ENCODE measurements at places on chromosomes 7 and 10. TPM values are rescaled to one million over a fixed set of nuclear protein-coding genes. Genes with fewer than 3 reads are reported as not detected.
A peak's percentile ranks its signal among the peaks of the same experiment; 100 is the strongest.

DNA sequence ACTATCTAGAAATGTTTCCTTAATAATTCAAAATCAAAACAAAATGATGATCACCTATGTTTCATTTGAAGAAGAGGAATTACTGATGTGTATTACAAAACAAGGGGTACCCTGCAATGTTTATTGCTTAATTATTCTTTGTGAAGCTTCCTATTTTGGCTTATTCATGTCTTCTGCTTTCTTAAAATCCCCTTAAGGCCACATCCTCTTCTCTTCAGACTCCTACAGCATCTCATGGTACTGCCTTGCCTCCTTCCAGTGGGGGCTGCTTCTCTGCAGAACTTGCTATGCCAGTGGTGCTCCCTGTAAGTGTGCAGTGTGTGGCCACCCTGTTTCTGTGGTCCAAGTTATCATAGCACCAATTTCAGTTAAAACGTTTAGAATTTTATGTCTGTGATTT is 35.0 kb downstream of the CCDC146 start:
- no peaks in the 10 kb centered on the region for H3K27me3 ChIP-seq
- H3K4me3 ChIP-seq: no peak overlapping the region
- no peak for DNase-seq
- H3K36me3 ChIP-seq: no peaks in the 10 kb centered on the region

Gene LYZL1
- total RNA-seq: not detected

- H3K27me3 ChIP-seq: no peaks in the 10 kb centered on the region
- H3K4me1 ChIP-seq: no peaks in the 10 kb centered on the region
- H3K36me3 ChIP-seq: peaks cover 11% of the 10 kb centered on the region
- DNase-seq: no peak
- no peak overlapping the region for H3K4me3 ChIP-seq
- no peak overlapping the region for H3K27ac ChIP-seq
Observed at GRCh38 chr7:87658553-87658952, 30.4 kb downstream of the RUNDC3B start.

GRCh38 chr7:33400214-33400538 is 270.8 kb downstream of the BBS9 start:
- H3K4me3 ChIP-seq: no peak overlapping the region
- DNase-seq: no peak
- H3K27ac ChIP-seq: no peak overlapping the region
- H3K27me3 ChIP-seq: no peaks in the 10 kb centered on the region
- no peaks in the 10 kb centered on the region for H3K4me1 ChIP-seq

DNA sequence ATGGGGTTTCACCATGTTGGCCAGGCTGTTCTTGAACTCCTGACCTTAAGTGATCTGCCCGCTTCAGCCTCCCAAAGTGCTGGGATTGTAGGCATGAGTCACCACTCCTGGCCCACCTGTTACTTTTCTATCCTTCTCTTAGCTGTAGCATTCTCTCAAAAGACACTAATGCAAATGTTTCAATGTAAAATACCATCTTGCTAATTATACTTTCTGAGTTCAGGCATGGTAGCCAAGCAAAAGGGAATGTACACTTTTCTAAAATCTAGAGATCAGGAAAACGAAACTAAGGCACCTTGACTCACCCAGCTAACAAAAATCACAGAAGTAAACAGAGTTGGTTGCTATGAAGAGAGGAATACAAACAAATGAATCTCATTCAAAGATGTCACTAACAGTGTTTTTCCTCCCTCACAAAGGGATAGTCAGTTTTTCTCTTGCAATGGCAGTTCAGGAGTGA is 401.0 kb upstream of the NRP1 start:
- H3K4me1 ChIP-seq: peaks cover 7% of the 10 kb centered on the region
- H3K36me3 ChIP-seq: no peaks in the 10 kb centered on the region
- no peak overlapping the region for H3K27ac ChIP-seq
- H3K4me3 ChIP-seq: no peak overlapping the region

DNA sequence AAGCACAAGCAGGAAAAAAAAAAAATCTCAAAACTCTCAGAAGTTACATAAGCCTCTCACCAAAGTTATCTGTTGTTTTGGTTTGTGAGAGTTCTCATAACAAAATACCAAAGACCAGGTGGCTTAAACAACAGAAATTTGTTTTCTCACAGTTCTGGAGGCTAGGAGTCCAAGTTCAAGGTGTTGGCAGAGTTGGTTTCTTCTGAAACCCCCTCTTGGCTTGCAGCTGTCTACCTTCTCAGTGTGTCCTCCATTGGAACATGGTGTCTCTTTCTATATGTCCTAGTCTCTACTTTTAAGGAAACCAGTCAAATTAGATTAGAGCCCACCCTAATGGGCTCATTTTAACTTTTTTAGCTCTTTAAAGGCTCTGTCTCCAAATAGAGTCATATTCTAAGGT is 44.9 kb downstream of the TNKS2 start:
- no peaks in the 10 kb centered on the region for H3K4me1 ChIP-seq
- no peaks in the 10 kb centered on the region for H3K27me3 ChIP-seq
- DNase-seq: no peak
- H3K4me3 ChIP-seq: no peak overlapping the region
- H3K27ac ChIP-seq: no peak overlapping the region
- peaks cover 15% of the 10 kb centered on the region for H3K36me3 ChIP-seq

- H3K27me3 ChIP-seq: peaks cover 2% of the 10 kb centered on the region
- no peaks in the 10 kb centered on the region for H3K4me1 ChIP-seq
- no peak overlapping the region for H3K4me3 ChIP-seq
- no peak for DNase-seq
- no peak overlapping the region for H3K27ac ChIP-seq
Observed at GRCh38 chr10:36450380-36450779, 675.0 kb upstream of the ANKRD30A start.

DNA sequence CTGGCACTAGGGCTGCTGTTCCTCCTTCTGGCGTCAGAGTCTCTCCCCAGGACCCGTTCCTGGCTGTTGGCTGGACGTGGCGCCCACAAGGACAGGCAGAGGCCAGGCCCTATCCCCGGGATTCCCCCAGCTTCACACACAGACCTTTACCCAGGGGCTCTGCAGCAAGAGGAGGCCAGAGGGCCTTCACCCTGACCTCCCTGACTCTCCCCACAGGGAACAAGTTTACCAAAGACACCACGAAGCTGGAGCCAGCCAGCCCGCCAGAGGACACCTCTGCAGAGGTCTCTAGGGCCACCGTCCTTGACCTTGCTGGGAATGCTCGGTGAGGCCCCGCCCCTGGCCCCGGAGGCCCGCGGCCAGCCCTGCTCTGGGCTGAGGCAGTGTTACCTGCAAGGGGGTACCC is 82.2 kb downstream of the GTF2IRD1 start:
- no peak overlapping the region for H3K4me3 ChIP-seq
- H3K4me1 ChIP-seq: no peaks in the 10 kb centered on the region
- peaks cover 2% of the 10 kb centered on the region for H3K27me3 ChIP-seq
- H3K27ac ChIP-seq: no peak overlapping the region
- DNase-seq: no peak

Gene FOXI2
- total RNA-seq: not detected

Gene STOX1
- not detected for total RNA-seq

Gene HTR5A
- not detected for total RNA-seq

DNA sequence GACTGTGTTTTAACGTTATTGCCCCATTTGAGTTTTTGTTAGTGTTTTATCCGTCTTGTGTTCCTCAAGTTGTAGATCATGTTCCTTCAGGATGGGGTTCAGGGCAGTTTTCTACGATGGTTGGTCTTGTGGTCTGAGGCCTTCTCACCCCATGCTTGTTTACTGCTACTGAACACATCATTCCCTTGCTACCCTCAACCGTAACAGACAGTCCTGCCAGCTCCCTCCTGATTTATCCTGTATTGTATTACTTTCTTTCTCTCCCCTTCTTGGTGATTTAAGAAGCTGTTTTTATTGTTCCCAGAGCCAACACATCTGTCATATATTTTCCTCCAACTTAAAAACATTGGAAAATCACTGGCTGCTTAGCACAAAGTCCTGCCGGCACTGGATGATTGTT is 719.8 kb downstream of the INHBA start:
- peaks cover 8% of the 10 kb centered on the region for H3K36me3 ChIP-seq
- H3K4me3 ChIP-seq: no peak overlapping the region
- H3K4me1 ChIP-seq: peaks cover 23% of the 10 kb centered on the region
- no peak overlapping the region for H3K27ac ChIP-seq

DNA sequence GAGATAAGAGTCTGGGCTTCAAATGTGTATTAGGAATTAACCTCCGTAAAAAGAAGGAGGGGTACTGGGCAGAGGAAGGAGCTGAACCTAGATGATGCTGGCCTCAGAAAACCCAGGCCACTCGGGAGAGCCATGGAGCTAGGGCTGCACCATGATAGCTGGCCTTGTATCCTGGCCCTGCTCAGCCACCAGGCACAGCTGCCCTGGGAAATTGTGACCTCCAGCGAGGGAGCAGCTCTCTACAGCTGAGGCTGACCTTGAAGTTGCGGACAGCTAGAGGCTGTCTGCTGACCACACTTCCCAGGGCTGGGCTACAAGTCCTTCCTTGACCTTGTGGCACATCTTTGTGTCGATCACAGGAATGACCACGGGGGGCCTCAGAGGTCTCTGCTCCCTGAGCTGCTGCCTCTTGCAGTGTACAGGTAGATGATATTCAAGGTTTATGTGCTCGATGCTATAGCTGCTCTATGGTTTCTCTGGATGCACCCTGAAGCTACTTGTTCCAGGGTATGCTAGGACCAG is 38.3 kb upstream of the SLC35B4 start:
- DNase-seq: no peak
- no peak overlapping the region for H3K27ac ChIP-seq
- H3K4me1 ChIP-seq: no peaks in the 10 kb centered on the region
- H3K36me3 ChIP-seq: no peaks in the 10 kb centered on the region
- peaks cover 14% of the 10 kb centered on the region for H3K27me3 ChIP-seq

DNA sequence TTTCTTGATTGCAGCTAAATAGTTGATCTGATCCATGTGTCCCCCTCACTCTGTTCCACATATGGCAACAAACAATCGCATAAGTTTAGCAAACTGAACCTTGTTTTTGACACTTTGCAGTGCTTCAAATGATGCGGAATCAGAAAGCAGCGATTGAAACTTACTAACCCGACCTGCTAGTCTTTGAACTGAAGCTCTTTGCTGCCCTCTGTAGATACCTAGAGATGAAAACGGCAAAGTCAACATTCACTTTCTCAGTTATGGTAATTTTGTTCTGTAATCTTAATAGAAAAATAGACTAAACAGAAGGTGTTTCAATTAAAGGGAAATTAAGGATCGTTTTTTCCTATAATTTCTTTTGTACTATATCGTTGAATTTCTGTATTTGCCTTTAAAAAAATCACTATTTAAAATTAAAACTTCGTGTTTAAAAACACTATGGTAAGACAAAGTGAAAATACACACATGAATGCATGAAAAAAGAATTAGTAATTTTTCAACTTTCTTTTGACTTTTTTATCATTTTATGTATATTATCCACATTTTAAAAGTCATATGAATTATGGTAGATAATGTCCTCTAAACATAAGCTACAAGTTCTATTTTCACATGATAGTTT is 276.5 kb downstream of the MAGI2 start:
- peaks cover 32% of the 10 kb centered on the region for H3K4me1 ChIP-seq
- no peak overlapping the region for H3K27ac ChIP-seq
- no peaks in the 10 kb centered on the region for H3K27me3 ChIP-seq
- DNase-seq: peak; percentile 56

- H3K27me3 ChIP-seq: peaks cover 3% of the 10 kb centered on the region
- H3K4me1 ChIP-seq: peaks cover 30% of the 10 kb centered on the region
- DNase-seq: peak; percentile 90
- peak overlapping the region; percentile 99 for H3K27ac ChIP-seq
Observed at GRCh38 chr7:74272305-74273038, 16.7 kb upstream of the CLIP2 start.

GRCh38 chr7:2886900-2887299 is 42.8 kb upstream of the GNA12 start:
- peak; percentile 74 for DNase-seq
- H3K36me3 ChIP-seq: no peaks in the 10 kb centered on the region
- H3K27me3 ChIP-seq: peaks cover 9% of the 10 kb centered on the region
- H3K4me1 ChIP-seq: peaks cover 5% of the 10 kb centered on the region
- H3K27ac ChIP-seq: no peak overlapping the region
- no peak overlapping the region for H3K4me3 ChIP-seq

Gene TRPV5
- total RNA-seq: not detected

- no peak for DNase-seq
- H3K4me3 ChIP-seq: no peak overlapping the region
- H3K36me3 ChIP-seq: no peaks in the 10 kb centered on the region
- H3K27ac ChIP-seq: no peak overlapping the region
- peaks cover 12% of the 10 kb centered on the region for H3K4me1 ChIP-seq
Observed at GRCh38 chr7:132771301-132771730, 195.0 kb upstream of the PLXNA4 start.

DNA sequence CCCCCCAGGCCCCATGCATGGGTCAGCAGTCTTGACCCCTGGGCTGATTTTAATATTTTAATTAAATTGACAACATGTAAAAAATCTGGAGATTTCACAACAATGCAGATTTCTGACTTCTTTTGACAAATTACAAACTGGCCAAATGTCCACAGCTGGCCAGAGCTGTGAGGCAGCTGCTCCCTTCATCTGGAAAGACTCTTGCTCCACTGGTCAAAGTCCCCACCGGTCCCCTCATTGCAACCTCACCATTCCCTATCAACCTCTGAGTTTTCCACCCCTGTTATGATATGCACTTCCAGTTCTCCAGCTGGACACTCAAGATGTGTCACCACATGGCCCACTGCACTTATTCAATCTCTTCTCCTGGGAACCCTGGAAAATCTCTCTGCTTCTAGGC is 266.2 kb downstream of the KCNMA1 start:
- DNase-seq: no peak
- peak overlapping the region; percentile 6 for H3K27ac ChIP-seq
- peaks cover 56% of the 10 kb centered on the region for H3K4me1 ChIP-seq
- H3K27me3 ChIP-seq: no peaks in the 10 kb centered on the region

- H3K4me1 ChIP-seq: peaks cover 17% of the 10 kb centered on the region
- no peak overlapping the region for H3K27ac ChIP-seq
- no peaks in the 10 kb centered on the region for H3K27me3 ChIP-seq
- H3K36me3 ChIP-seq: no peaks in the 10 kb centered on the region
- H3K4me3 ChIP-seq: no peak overlapping the region
- no peak for DNase-seq
Observed at GRCh38 chr10:88131511-88132139, 268.2 kb downstream of the PTEN start.

Gene ANK3
- total RNA-seq: not detected

GRCh38 chr10:7480742-7481367 is 70.0 kb upstream of the SFMBT2 start:
- H3K27me3 ChIP-seq: no peaks in the 10 kb centered on the region
- no peaks in the 10 kb centered on the region for H3K36me3 ChIP-seq
- DNase-seq: no peak
- no peak overlapping the region for H3K27ac ChIP-seq
- no peaks in the 10 kb centered on the region for H3K4me1 ChIP-seq

DNA sequence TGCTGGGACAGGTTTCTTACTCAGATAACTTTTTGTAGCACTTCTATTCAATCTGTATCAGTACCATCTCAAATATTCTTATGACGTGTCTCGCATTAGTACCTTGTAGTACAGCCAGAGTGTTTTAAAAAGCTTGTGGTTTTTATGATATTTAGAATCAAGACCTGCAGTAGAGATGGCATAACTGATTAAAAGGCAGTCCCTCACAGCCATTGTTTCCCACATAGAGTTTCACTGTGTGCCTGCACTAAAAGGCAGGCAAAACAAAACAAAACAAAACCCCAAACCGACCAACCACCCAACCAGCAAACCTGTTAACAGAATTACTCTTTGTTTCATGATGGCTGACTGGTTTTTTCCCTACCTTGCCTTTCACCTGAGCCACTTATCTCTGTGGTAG is 221.3 kb upstream of the DGKB start:
- no peak overlapping the region for H3K27ac ChIP-seq
- no peak overlapping the region for H3K4me3 ChIP-seq
- no peaks in the 10 kb centered on the region for H3K4me1 ChIP-seq
- peaks cover 3% of the 10 kb centered on the region for H3K27me3 ChIP-seq
- no peaks in the 10 kb centered on the region for H3K36me3 ChIP-seq

Gene PROSER2
- total RNA-seq: 0.63 TPM

Gene C10orf62
- not detected for total RNA-seq

Measured in HFFc6 (cell line).